ENCODE measurements at places on chromosomes 6 and 20. TPM values are rescaled to one million over a fixed set of nuclear protein-coding genes. Genes with fewer than 3 reads are reported as not detected.

PLAGL2 gene
- polyA plus RNA-seq = 21.7 TPM

- DNase-seq = no peak
Measured at GRCh38 chr6:138526822-138527235, 27.5 kb upstream of the NHSL1 start.

DNA sequence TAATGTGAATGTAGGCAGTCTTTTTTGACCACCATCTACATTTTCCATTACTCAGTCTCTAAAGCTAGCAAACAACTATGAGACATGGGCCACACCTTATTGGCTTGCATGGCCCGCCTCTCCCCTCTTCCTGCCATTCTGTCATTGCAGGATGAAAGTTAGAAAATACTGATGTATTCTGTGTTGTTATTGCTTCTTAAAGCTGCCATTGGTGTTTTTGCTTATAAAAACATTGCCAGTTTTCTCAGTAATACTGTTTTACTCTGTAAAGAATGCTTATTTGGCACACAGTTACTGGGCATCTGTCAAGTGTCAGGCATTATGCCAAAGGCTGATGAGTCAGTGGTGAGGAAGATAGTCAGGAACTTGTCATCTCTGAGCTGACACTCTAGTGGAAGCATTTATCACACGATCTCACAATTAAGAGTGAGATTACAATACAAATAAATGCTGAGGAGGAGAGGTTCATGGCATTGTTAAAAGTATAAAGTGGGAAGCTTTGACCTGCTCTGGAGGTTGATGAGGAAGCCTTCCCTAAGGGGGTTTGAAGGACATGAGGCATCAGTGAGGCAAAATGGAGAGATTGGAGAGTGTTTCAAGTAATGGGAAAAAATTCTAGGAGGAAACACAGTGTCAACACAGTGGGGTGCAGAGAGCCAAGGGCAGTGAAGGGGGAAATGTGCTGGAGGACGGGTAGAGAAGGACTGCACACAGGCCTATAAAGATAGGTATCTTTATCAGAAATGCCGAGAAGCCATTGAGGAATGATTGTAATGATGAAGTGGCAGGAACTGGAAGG is 14.7 kb downstream of the KLHL32 start:
- DNase-seq = no peak

GRCh38 chr6:152651986-152652385 is 14.8 kb upstream of the SYNE1 start:
- DNase-seq = no peak

- no peak for DNase-seq
Measured at GRCh38 chr20:37526839-37527637, 638 bp downstream of the BLCAP start.

ADGB gene
- polyA plus RNA-seq = 0.46 TPM

GRCh38 chr20:10659651-10660601 is 13.9 kb downstream of the JAG1 start:
- no peak for DNase-seq

GRCh38 chr20:62209850-62210495 is 10.1 kb downstream of the HRH3 start:
- DNase-seq = no peak
